Stimulated activated CD8-positive, alpha-beta memory T cell treated with anti-CD3 and anti-CD28 coated beads, Interleukin-4, amount 100 ng/mL, for 4 hours (primary cell): ENCODE measurements at places on chromosomes 5 and 9.

- no peak for DNase-seq
Observed at GRCh38 chr9:38058452-38059232, 10.4 kb downstream of the SHB start.

GRCh38 chr9:129840034-129840433 lies 4.8 kb downstream of the USP20 start:
- no peak for DNase-seq

GRCh38 chr9:134894136-134894860 lies 13.7 kb downstream of the FCN2 start:
- no peak for DNase-seq

GRCh38 chr5:135703016-135703550 lies 124.3 kb upstream of the CXCL14 start:
- DNase-seq: no peak

DNA sequence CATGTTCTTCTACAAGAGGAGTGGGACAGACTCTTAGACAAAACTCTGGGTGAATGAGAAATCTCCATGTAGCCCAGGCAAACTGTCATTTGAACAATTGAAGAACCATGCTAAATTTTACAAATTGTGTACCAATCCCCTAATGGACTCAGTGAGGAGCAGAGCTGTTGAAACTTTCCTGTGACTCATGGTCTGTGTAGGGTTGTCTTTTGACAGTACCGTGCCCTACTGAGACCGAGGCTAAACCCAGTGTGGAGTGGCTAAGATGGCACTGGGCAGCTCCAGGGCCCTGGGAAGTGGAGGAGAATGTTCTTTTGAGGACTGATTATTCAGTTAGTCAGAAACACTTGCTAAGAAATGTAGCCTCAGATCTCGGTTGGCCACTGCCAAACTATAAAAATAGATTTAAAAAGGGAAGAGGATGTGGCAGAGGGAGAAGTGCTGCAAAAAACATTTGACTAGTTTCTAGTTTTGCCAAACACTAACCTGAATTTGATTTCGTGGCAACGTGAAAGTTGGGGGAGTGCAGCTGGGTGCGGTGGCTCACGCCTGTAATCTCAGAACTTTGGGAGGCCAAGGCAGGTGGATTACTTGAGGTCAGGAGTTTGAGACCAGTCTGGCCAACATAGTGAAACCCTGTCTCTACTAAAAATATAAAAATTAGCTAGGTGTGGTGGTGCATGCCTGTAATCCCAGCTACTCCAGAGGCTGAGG lies 24.7 kb downstream of the POU4F3 start:
- DNase-seq: no peak

GRCh38 chr9:134969156-134970045 lies 51.7 kb upstream of the FCN1 start:
- DNase-seq: no peak

GRCh38 chr5:122346897-122347581 lies 35.0 kb downstream of the SNCAIP start:
- no peak for DNase-seq

DNA sequence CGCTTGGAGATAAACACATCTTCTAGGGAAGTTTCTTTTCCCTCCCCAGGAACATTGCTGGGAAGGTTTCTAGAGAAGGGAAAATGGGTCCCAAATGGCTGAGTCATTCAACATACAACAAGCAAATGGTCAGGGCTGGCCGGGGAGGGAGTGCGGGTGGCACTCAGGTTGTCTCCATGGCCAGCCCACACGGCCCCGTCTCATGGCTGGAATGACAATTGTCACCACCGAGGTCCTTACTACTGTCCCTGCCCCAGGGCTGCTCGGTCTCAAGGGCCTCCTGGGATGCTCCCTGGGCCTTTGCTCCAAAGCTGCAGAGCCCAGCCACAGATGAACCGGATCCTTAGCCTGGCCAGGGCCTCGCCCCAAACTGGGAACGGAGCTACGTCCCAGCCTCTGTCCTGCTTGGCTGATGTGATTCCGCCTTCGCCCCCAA lies 121.9 kb downstream of the FGF18 start:
- DNase-seq: no peak

DNA sequence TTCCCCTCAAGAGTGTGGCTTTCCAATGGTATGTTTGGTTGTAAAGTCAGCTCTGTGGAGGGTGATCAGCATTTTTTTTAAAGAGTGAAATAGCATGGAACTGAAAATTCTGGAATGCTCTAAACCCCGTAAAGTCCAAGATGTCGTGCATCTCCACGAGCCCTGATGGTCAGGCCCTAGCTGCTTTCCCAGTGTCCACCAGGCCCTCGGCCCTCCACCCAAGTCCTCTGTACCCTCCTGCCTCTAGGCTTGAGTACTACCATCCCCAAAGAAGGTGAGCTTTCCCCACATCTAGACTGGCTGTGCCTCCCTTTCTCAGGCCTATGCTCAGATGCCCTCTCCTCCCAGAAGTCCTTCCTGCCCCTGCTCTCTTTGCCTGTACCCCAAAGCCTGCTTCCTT lies 280.3 kb downstream of the GADD45G start:
- no peak for DNase-seq

DNA sequence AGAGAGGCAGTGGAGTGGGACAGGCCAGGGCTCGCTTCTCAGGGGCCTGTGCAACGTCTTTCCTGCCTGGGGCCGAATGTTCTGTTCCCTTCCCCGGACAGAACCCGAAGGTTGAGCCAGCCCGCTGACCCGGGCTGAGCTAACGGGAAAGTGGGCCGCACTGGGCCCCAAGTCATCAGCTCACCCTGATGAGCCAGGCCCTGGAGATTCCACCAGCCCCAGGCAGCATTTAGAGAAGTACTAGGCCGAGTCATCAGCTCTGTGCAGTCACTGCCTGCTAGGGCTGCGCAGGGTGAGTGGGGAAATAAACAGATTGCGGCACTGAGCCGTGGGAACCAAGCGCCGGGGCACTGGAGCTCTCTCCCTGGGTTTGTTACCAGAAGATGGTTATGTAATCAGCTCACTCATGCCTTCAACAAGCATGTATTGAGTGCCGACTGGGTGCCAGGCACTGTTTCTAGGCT lies 29.1 kb upstream of the DUSP1 start:
- no peak for DNase-seq

DNA sequence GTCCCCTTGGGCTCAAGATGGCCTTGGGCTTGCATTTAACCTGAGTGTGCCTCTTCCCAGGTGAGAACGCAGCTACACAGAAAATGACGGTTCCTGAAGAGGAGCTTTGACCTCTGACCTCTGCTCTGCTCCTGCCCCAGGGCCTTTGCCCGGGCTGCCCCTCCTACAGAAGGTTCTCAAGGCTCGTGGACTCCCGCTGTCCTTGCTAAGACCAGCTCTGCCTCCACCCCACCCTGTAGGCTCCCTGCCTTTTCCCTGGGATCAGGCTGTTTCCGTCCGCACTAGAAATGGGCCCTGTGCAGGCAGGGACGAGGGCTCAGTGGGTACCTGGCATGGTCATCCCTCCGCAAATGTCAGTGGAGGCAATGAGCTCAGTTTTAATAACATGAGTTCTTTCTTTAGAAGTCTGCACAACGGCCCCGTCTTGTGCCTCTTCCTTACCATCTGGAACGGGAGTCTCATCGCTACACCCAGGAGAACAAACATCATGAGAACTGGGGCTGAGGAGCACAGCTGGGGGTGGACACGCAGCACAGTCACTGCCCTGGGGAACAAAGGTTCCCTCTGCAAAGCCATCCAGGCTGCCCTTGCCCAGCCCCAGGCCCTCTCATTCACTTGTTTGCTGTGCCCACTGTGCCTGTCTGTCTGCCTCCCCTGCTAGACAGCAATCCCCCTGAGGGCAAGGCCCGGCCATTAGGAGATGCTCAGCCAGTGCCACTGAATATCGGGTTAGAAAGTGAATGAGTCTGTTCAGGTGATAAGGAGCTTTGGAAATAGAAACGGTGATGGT lies 26.7 kb upstream of the LPCAT1 start:
- no peak for DNase-seq

- no peak for DNase-seq
Observed at GRCh38 chr5:80369521-80369920, 38.3 kb upstream of the ZFYVE16 start.

DNA sequence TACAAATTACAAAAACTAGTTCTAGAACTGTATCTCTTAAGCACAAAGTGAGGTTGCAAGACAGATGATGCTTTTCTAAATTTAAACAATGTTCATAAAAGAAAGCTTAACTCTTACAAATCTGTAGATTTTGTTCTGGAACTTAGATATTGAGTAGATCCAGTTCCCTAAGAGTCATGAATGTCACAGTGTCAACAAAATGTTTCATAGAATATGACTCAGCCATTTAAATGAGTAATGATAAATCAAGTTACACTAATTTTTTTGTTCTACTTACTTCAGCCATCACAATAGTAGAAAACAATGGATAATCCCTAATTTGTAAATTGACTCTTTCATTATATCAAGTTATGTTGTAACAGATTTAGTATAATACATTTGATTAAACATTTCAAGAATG lies 239.7 kb downstream of the MEF2C start:
- DNase-seq: no peak

- no peak for DNase-seq
Observed at GRCh38 chr5:172564188-172564587, 76.9 kb upstream of the NEURL1B start.

- DNase-seq: no peak
Observed at GRCh38 chr9:78278801-78279200, 18.1 kb upstream of the PSAT1 start.

- DNase-seq: no peak
Observed at GRCh38 chr9:101664453-101664852, 69.7 kb upstream of the PPP3R2 start.

- DNase-seq: no peak
Observed at GRCh38 chr9:110744715-110745384, 76.3 kb downstream of the MUSK start.

GRCh38 chr9:108900176-108900575 lies 33.7 kb downstream of the ELP1 start:
- no peak for DNase-seq

DNA sequence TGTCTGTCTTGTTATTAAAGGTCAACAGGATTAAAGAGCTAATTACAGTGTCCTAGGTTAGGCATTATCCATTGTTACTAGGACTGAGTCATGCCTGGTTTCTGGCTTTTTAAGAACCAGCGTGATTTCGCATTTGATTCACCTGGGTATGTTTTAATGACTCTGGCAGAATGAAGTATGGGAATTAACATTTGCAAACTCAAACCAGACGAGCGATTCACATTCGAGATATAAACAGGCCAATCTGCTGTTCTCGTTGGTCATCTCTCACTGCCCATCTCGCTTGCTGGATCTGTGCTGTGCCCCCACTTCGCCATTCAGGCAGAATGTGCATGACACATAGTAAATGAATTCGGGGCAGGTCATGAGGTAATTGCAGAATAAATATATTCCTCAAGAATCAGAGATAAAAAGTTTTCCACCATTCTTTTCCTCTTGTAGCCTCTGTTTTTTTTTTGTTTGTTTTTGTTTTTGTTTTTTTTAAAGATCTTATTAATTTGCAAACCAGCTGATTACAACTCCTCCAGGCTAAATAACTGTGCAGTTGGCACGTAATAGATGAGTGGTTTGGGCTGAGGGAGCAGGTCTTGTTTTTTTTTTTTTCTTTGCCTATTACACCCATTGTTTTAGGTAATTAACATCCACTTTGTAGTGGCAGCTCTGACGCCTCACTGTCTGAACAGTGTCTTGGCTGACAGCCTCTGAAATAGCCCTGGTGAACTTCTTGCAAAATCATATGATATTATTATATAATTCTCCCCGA lies 313.5 kb upstream of the MSX2 start:
- DNase-seq: no peak

- no peak for DNase-seq
Observed at GRCh38 chr9:17116400-17116837, 18.4 kb upstream of the CNTLN start.

GRCh38 chr9:77224746-77225312 lies 47.5 kb downstream of the VPS13A start:
- DNase-seq: no peak

DNA sequence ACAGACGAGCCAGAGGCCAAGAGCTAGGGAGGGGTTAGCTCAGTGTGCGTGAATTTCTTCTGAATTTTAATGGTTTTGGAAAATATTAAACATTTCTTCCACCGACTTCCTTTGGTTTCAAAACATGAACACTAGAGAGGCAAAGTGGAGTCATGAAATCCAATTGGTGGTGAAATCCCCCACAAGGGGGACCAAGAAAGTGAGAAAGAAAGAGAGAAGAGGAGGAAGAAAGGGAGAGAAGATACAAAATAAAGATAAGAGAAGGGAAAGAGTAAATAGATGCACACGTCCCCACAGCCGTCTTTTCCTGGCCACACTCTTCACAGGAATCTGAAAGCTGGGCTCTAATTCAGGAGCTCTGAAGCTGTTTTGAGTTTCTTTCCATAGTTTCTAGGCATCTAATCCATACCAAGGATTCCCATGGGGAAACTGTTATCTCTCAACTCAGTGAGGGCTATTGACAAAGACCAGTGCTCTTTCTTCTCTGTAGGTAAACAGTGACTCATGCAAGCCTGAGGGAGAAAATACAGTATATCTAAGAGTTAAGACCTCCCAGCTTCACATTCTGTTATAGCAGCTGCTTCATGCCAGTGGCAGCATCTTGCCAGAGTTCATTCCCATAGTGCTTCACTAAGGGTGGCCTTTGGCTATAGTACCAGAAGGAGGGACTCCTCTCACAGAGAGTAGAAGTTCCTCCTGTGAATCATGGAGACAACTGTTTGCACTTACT lies 115.8 kb upstream of the LIFR start:
- DNase-seq: no peak
